D341Med (cell line): ENCODE measurements at places on chromosomes 6 and 20.

DNA sequence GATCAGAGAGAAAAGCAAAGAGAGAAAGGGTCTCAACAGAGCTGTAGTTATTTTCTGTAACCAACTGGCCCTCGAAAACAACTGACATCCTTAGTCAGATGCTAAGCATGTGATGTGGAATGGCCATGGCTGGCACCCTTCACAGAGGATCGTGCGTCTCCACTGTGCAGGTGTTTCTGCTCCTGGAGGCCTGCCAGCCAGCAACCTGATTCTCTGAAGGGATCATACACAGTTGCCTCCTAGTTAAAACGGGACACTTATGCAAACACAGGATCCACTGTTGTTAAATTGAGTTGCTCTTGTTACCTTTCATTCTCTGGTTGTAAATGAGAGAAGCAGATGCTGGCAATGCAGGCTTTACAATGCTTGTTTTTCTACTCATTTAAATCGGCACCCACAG is 148.5 kb downstream of the HDGFL1 start:
- DNase-seq: no peak

DNA sequence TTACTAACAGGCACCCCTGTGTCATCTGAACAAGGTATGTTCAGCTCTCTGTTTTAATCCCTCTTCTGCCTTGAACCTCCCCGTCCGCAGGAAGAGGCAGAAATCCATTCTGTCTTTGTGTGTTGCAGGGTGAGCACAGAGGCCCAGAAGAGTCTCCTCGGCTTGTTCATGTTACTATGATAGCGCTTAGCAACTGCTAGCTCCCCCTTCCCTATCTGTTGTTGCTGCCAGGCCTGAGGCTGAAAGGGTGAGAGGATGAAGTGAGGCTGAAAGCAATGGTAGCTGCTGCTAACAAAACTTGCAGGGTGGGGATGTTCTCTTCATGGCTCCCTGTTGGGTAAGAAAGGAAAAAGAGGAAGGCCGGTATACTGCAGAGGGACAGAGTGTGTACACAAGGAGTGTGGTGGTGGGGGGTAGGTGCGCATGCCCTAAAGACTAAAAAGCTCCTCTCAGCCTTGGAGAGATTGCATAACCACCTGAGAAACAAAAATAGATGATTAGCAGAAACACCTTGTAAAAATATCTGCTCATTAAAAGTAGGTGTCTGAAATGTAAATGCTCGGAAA is 55.2 kb upstream of the CITED2 start:
- no peak for DNase-seq

DNA sequence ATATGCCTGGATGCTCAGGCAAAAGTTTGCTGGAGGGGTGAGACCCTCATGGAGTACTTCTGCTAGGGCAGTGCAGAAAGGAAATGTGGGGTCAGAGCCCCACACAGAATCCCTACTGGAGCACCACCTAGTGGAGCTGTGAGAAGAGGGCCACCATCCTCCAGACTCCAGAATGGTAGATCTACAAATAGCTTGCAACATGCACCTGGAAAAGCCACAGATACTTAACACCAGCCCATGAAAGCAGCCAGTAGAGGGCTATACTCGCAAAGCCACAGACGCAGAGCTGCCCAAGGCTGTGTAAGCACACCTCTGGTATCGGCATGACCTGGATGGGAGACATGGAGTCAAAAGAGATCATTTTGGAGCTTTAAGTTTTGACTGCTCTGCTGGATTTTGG is 60.7 kb upstream of the GJE1 start:
- DNase-seq: no peak

DNA sequence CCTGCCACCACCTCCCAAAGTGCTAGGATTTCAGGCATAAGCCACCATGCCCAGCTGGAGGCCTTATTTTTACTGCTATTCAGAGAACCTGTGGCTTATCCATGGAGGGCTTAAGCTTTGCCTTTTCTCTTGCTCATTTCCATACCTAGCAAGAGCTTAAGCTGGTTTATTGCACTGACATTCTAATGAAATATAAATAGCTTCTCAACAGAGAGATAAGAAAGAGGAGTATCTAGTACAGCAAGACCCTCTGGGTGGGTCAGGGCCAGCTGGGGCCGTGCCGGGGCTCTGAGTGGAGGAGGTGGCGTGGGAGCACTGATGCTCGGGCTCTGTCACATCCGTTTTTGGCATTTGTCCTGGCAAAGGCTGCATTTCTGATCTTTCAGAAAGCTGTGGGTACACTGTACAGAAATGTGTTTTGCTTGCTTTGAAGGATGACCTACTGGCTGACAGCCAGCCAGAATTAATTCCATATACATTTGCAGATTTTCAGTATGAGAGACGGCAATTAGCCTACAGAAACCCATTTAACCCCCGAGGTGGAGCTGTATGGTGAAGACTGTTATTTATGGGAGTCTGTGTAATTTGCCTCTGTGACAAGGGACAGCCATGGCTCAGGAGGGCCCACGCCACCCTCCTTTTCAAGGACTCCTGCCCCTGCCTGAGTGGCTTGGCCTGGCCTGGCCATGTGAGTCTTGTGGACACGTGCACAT is 181.6 kb upstream of the AKAP12 start:
- DNase-seq: no peak

- no peak for DNase-seq
Measured at GRCh38 chr6:148824291-148824690, 77.5 kb downstream of the UST start.

DNA sequence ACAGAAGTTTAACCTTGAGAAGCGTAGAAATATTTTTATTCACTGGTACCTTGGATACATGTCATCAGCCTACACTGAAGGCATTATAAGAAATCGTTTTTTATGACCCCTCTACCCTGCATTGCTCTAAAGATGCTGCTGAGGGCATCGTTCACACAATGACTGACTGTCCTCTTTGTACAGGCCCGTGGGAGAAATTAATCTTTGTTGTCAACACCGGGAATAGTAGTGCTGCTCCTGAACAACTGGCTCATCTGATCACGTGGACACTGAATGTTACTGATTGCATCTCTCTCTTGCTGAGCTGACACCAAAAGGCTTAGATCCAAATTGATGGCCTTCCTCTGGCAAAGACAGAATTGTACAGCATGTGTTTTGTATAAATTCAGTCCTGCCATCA is 157.1 kb upstream of the SMLR1 start:
- DNase-seq: no peak

DNA sequence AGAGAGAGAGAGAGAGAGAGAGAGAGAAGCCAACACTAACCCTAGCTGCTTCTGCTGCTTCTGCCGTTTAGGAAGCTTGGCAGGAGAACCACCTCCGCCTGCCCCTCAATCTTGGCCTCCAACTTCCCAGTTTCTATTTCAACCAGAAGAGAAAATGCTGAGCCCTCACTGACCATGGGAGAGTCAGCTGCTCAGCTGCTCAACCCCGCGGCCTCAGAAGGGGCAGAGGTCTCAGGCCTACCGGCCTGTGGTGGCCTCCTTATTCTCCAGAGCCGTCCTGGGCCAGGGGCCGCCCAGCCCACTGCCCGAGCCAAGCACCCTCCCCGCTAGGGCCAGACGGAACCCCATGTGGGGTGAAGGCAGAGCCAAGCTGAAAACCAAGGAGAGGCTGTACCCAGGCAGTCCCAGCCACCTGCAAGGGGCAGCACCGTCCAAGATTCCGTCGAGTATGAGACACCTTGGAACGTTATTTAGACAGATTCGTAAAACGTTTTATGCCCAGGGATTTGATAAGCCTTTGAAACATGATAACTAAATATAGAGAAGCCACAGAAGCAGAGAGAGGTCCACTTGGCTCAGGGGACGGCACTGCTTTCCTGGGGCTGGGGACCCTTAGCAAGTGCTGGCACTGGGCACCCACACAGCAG is 116.6 kb downstream of the DLL1 start:
- peak; percentile 22 for DNase-seq

- DNase-seq: peak; percentile 96
Measured at GRCh38 chr6:153131037-153131981, at the start of gene RGS17. Gene RGS17, minus strand, starts transcription at chr6:153131282. Its CDS starts 87,264 bp downstream, at chr6:153044018.

GRCh38 chr20:25632940-25633790 is 9.4 kb upstream of the NANP start:
- DNase-seq: no peak

- DNase-seq: no peak
Measured at GRCh38 chr6:1595271-1596087, 14.2 kb upstream of the FOXC1 start.

- DNase-seq: peak; percentile 33
Measured at GRCh38 chr6:107418118-107418517, 41.2 kb downstream of the PDSS2 start.

DNA sequence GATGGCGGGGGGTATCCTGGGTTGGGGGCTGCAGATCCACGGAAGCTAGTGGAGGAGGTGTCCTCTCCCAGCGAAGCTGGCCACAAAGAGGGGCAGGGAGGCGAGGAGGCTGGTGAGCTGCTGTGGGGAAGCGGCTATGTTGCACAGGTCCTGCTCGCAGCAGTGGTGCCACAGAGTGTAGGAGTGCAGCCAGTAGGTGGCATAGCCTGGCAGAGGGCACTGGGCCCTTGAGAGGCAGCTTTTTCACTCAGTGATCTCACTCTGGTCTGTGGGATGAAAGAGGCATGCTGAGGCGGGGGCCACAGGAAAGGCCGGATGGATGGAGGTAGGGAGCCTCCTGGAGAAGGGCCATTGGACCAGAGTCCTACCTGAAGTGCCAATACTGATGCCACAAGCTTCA is 2.9 kb upstream of the LY6G6D start:
- DNase-seq: no peak

- DNase-seq: no peak
Measured at GRCh38 chr20:50356962-50357782, 153.0 kb upstream of the PTPN1 start.

DNA sequence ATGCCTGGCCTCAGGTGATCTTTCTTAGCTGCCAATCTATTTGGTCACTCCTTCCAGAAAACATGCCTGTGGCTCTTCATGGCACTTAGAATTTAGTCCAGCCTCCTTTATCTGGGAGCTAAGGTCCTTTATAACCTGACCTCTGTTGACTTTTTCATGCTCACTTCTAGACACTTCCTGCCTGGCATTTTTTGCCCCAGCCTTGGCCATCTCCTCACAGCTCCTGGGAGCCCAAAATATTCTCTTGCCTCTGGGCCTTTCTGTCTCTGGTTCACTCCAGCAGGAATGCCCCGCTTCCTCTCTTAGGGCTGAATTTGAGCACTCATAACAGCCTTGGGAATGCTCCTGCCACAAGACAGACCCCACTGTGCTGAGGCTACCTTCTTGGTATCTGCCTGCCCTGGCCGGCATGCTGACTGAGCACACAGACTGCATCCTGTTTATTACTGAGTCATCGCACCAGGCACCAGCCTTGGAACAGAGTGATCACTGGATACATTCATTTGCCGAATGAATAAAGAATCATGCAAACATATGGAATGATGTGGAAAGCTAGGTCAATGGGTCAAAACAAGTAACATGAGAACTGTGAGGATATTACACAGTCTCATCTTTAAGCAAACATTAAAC is 5.8 kb upstream of the EEF1E1 start:
- DNase-seq: no peak

- no peak for DNase-seq
Measured at GRCh38 chr6:159513074-159513720, 179.8 kb downstream of the SOD2 start.

- DNase-seq: no peak
Measured at GRCh38 chr20:24109008-24109407, 120.4 kb upstream of the GGTLC1 start.

DNA sequence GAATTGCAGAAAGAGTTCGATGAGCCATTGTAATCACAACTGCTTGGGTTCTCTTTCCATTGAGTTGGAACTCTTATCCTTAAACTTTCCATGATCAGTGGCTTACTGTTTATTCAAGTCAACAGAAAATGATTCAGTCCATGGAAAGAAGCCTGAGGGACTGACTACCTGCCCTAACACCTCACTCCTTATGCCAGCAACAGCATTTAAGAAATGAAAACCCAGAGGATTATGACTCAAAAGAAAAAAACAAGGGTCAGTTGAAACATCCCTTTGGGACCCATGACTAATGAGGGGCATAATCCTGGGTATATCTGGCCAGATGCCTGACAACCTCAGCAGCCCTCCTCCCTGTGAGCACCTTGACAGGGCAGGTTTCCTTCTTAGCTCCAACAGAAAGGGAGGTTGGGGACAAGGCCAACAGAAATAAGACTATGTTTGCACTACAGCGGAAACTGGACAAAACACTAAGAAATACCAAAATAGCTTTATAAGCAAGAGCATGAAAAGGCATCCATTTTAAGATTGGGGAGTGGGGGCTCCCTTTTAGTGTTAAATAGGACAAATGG is 106.7 kb downstream of the MAP3K5 start:
- DNase-seq: no peak

- DNase-seq: peak; percentile 22
Measured at GRCh38 chr20:62062661-62063314, 2.9 kb downstream of the TAF4 start.
